RWPE1 (cell line): ENCODE measurements at places on chromosomes 3 and 15.

- no peak for DNase-seq
These were observed 136.7 kb downstream of the AQP9 start for GRCh38 chr15:58274885-58275284.

DNA sequence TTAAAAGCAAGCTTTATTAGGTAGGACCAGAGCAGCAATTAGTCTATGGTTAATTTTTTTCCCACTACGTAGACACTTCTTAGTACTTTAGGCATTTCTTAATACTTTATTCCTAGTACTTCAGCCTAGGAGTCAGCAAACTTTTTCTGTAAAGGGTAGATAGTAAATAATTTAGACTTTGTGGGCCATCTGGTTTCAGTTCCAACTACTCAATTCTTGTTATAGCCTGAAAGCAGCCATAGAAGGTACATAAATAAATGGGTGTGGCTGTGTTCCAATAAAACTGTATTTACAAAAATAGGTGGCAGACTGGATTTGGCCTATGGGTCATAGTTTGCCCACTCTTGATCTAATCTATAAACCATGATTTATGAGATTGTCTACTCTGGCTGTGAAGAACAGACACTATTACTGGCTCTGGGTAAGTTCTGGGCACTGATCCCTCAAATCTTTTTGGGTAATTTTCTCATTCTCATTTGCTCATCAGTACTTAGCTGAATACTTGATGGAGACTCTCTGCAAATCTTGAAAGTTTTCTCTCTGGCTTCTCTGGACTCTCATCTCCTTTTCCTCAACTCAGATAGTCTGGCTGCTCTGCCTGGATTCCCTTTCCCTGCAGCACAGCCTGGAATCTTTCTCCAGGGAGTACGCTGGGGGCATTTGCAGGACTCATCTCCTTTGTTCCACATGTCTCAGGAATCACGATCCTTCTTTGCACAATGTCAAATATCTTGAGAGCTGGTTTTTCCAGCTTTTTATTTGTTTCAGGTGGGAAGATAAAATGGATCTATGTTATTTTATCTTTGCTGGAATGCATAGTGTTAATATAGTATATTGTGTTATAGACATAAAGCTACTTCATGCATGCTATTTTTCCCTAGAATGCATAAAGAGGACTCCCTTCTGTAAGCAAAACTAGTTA is 524.8 kb upstream of the TBL1XR1 start:
- DNase-seq: no peak

GRCh38 chr15:40763801-40764628 is at the start of gene GCHFR:
TSS of gene GCHFR (plus strand) at chr15:40764068. CDS start at chr15:40764181, 113 bp downstream.
- peak; percentile 68 for DNase-seq

- DNase-seq: no peak
These were observed 36.3 kb downstream of the TNK2 start for GRCh38 chr3:195872097-195872496.

DNA sequence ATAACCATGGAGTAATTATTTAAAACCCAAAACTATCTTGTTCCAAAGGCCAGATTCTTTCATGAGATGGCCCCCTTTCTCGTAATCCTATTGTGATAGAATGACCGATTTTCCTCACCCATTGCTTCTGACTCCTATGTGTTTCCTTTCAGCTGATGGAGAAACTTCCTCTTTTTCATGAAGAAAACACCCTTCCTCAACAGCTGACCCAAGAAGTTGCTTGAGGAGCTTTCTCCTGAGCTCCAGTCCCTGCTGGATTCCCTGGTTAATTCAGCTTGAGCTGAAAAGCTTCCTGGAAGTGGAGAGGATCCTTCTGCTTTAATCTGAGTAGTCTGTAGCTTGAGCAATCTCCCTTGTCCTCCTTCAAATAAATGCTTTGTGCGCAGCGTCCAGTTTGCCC is 75.0 kb downstream of the BFSP2 start:
- DNase-seq: no peak

GRCh38 chr3:114569186-114569585 is 275.4 kb downstream of the TIGIT start:
- DNase-seq: no peak

GRCh38 chr3:57729334-57730045 is 26.6 kb upstream of the SLMAP start:
- DNase-seq: no peak

GRCh38 chr3:22671848-22672247 is 531.3 kb upstream of the UBE2E2 start:
- no peak for DNase-seq

- no peak for DNase-seq
These were observed 1.9 kb upstream of the DISP2 start for GRCh38 chr15:40355976-40356585.

- DNase-seq: peak; percentile 17
These were observed 51.1 kb downstream of the SYNM start for GRCh38 chr15:99155961-99156443.

DNA sequence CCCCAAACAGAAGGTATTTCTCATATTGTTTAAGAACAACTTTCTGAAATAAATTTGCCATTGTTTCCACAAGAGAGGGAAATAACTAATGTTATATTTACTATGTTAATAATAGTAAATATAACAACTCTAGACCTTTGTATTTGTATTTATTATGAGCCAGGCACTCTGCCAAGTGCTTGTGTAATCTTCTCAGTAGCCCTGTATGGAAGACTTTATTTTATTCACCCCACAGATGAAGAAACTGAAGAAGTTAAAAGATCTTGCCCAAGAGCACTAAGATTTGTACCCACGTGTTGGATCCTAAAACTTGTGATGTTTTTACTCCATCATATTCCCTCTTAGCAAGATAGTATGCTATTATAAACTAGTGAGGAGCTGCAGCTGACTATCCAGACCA is 12.0 kb upstream of the GNB4 start:
- DNase-seq: no peak

- no peak for DNase-seq
These were observed 28.0 kb downstream of the PPARG start for GRCh38 chr3:12316729-12317351.

DNA sequence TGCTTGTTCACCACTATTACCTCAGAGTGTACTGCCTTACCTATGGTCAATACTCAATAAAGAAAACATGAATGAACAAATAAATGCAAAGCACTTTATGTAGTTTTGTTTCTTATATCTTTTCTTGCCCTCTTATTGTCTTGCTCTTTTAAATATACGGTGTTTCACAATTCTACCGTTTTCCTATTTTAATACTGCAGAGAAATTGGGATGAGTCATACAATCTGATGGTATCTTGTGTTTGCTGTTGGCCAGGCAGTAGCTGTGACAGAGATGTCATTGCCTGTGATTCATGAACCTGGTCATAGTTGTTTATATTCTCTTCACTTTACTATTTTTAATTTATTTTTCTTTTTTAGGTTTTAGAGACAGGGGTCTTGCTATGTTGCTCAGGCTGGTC is 48.3 kb downstream of the SERP1 start:
- DNase-seq: peak; percentile 36

GRCh38 chr15:37135225-37135624 is 34.9 kb upstream of the MEIS2 start:
- DNase-seq: peak; percentile 17

- DNase-seq: peak; percentile 15
These were observed 985 bp downstream of the LCMT2 start for GRCh38 chr15:43329217-43329959.

DNA sequence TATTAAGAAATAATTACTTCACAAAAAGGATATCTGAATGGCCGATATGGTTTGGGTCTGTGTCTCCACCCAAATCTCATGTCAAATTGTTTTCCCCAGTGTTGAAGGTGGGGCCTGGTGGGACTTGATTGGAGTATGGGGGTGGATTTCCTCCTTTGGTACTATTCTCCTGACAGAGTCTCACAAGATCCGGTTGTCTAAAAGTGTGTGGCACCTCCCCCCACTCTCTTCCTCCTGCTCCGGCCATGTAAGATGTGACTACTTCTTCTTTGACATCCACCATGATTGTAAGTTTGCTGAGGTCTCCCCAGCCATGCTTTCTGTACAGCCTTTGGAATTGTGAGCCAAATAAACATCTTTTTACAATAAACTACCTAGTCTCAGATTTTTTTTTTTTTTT is 34.5 kb downstream of the ZBTB11 start:
- no peak for DNase-seq

DNA sequence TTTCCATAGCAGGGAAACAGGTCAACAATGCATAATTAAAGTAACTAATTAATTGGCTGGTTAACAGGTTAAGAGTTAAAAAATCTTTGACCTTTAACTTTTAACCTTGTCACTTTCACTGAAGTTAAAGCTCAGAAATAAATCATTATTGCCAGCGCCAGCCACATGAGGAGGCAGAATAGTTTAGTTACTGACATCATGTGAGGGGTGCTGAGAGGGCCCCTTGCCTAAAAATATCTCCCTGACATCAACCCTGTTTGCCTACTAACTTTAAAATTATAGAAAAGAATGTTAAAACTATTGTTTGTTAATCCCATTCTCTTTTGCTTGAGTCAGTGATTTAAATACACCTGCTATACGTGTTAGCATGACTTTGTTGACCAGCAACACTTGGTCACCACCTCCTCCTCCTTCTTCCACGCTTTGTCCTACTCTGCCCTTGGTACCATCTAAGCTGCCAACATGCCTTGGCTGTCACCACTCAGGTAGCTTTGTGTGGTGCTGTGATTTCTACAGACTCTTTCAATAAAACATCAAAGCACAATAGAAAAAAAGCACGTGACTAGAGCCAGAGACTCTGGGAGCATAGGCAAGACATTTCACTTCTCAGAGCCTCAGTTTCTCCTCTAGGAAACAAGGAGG is 2.7 kb downstream of the FBXO40 start:
- DNase-seq: no peak

- DNase-seq: no peak
These were observed 100.8 kb upstream of the ALDH1A3 start for GRCh38 chr15:100778831-100779288.

DNA sequence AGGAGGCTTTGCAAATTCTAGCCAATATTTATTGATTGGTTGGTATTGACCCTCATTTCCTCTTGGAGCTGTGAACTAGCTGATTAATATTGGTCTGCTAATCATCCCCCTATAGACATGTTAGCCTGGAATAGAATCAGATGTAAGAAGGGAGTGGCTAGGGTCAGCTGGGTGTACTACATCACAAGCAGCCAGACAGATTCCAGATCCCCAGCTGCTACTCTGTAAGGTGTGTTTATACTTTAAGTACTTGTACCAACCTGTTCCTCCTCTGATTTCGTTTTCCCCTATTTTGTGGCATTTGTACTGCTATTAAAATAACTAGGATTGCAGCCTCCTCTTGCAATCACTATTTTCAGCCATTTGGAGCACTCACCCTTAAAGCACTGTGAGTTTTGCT is 49.9 kb downstream of the PARP15 start:
- DNase-seq: no peak

GRCh38 chr3:72270072-72270681 is 485.2 kb upstream of the PROK2 start:
- DNase-seq: peak; percentile 58

GRCh38 chr15:82999905-83000671 is 11.4 kb downstream of the C15orf40 start:
- peak; percentile 60 for DNase-seq

- DNase-seq: no peak
These were observed 694.5 kb upstream of the BCHE start for GRCh38 chr3:166531730-166532129.

GRCh38 chr3:138457863-138458735 is 23.7 kb downstream of the ESYT3 start:
- DNase-seq: no peak

DNA sequence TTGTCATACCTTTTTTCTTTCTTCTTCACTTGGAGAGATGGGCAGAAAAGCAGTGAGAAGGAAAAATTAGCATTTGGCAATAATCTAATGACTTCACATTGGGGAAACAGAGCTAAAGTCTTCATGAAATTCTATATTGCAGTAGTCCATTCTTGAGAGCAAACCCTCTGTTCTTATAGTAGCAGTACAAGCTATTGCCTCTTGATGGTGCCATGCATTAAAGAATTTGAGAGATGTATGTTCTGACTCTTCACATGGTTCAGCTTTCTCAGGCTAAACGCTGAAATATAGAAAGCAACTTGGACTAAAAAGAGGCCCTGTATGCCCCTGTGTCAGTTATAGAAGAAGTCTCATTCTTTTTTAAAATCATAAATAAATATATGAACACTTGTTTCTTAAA is 36.0 kb downstream of the PHLDB2 start:
- no peak for DNase-seq

- DNase-seq: no peak
These were observed 435.2 kb upstream of the SUCLG2 start for GRCh38 chr3:68089572-68090011.

DNA sequence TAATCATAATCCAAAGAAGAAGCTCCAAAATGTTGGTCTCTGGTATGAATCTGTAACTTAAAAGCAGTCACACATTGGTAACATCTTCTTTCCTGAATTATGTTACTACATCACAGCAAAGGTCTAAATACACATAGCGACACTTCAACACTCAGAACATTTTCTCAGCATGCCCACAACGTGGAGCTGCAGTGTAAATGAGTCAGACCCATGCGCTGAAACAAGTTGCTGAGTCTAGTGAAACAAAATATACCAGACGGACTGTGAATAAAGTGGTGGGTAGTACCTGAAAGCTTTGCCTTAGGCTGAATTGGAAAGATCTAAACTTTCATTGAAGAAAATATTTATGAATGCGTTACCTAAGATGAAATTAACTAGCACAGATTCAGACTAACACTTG is 33.2 kb upstream of the GOLGA8B start:
- peak; percentile 36 for DNase-seq

- no peak for DNase-seq
These were observed 74.7 kb upstream of the SH3GL3 start for GRCh38 chr15:83372434-83372891.

DNA sequence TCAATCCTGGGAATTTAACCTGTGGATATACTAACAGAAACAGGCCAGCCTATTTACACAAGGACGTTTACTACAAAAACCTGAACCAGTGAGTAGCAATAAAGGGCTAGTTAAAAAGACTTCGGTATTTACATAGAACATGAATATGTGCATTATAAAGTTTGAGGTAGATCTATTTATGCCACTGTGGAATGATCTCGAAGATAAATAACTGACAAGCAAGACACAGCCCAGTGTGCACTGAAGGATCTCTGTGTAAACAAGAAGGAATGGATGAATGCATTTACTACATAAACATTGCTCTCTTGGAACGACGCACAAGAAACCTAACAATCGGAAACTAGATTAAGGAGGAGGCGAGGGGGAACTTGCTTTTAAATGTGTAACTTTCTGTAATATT is 132.0 kb upstream of the NSMCE3 start:
- no peak for DNase-seq

DNA sequence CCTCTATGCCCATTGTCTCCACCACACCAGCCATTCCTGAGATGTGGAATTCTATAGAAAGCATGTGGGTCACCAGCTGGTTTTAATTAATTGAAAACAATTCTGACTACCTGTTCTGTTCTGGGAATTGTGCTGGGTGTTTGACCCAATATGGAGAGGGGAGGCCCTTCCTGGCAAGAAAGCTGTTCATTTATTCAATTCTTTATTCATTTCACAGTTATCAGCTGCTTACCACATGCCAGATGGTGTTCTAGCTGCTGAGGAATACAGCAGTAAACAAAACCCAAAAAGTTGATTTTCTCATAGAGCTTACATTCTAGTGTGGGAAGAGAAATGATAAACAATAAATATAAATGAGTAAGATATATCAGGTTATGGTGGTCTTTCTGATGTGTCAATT is 296.1 kb upstream of the RASGRP1 start:
- no peak for DNase-seq
